Hematopoietic multipotent progenitor cell treated with erythropoietin and hydrocortisone succinate and interleukin-3 and kit ligand, for 4 days (in vitro differentiated cells): ENCODE measurements at places on chromosomes 2 and 18.

DNA sequence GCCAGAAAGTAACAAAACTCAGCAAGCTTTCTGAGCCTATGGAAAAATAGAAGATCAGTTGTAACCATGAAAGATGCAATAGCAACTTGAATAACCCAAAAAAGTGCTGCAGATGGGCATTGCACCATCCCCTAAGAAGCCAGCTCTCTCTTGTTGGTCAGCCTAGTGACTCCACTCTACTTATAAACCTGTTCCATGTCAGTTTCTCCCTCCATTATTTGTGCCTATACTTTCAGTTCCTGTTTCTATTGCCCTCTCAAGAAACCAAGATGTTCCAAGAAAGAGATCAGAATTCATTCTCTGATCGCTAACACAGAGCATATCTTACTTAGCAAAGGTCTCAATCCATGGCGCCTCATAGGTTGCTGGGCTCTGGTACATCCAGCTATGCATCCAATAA is 170.3 kb upstream of the MAP2 start:
- DNase-seq, result no peak

- DNase-seq, result no peak
Observed at GRCh38 chr2:53498210-53498609, 269.4 kb upstream of the CHAC2 start.

DNA sequence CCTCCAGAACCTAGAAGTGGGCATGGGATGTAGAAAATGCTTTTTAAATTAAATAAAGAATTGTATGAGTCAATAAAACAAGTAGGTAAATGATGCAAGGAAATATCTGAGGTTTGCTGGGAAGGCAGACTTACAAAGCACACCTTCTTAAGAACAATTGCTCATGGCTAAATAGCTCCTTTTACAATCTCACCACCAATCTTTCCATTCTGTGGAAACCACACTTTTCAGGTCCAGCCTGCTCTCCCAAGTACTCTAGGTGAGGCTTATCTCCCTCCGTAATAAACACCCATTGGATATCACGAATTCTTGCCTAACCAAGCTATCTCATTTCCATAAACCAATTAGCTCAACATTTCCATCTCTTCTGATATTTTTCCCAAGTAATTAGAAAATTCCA is 91.5 kb upstream of the SLC8A1 start:
- DNase-seq, result no peak

- no peak for DNase-seq
Observed at GRCh38 chr2:184730288-184730687, 132.0 kb downstream of the ZNF804A start.

DNA sequence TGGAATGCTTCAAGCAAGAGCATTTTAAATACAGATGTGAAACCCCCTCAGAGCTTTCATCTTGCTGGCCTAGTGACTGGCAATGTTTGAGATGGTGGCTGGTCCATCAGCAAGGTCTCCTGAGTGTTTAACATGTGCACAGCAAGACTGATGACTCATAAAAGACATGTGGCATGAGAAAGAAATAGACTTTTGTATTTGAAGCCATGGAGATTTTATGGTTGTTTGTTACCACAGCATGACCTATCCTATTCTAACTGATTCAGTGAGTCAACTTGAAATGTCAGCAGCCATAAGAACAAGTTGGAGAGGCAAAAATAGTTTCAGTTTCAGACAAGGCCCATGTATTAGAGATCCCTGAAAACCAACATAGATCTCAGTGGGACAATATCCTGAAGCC is 154.7 kb upstream of the LYPD1 start:
- no peak for DNase-seq

DNA sequence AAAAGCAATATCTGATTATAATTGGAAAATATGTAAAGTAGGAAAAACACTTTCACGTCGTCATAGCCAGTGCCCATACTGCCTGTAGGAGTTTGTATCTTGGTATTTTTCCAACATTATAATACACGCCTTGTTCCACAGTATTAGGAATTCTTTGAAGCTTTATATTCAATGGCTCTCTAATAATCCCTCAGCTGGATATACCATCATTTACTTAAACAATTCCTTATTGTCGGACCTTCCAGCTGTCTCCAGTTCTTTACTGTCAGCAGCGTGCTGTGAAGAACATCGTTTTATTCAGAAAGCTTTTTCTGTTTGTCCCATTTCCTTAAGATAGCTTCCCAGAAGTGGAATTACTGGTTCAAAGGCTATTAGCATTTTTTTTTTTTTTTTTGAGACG is 31.7 kb downstream of the ATP6V1C2 start:
- DNase-seq, result no peak

DNA sequence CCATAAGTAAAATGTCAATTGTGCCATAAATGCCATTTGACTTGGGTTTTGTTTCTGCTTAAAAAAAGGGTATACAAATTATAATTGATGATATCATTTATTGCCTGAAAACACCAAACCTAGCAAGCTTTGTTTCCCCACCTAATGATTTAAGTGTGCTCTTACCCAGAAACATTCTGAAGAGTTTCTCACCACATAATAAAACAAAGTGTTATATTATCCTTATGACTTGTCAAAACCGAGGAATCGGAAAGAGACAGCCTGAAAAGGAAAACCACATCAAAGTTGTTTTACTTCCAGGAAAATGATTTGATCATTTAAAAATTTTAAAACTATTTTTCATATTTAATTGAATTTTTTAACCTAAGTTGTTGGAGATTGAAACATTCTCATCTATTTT is 170.5 kb upstream of the SLC39A10 start:
- peak; percentile 22 for DNase-seq

- DNase-seq, result no peak
Observed at GRCh38 chr2:214215107-214215506, 195.7 kb upstream of the VWC2L start.

DNA sequence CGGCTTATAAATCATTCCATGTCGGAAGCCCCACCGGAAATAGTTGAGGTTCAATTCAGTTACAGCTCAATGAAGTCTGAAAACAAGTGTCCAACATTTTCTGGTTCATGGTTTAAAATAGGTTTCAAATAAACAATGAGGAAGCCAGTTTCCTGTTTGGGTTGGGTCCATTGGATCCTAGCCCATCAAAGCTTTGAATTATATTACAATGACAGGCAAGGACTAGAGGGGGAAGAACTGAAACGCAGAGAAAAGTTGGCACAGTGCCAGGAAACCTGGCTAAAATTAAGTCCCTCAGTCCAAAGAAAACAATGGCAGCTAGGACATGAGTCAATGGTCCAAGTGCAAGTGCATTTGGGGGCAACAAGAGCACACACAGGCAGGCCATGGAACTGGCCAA is 32.0 kb downstream of the SLC14A1 start:
- DNase-seq, result peak; percentile 44

GRCh38 chr18:2903006-2903405 is 56.2 kb downstream of the EMILIN2 start:
- DNase-seq, result peak; percentile 62
